GM12878 (cell line): ENCODE measurements at places on chromosomes 4 and X. TPM values are rescaled to one million over a fixed set of nuclear protein-coding genes. Genes with fewer than 3 reads are reported as not detected.

DNA sequence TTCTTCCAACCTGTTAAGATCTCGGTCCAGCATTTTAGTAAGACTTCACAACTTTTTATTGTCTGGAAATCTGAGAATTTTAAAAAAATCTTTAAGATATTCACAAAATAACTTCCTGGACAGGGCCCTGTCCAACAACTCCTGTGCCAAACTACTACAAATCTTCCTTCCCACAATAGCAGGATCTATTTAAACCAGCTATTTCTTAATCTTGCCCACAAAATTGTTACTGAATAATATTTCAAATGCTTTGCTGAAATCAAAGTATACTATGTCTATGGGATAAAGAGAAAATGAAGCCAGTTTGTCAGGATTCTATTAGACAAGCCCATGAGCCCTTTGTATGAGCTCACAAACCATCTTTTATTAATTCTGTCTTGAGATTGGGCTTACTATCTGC lies 104.1 kb upstream of the DDIT4L start:
- DNase-seq: no peak

- no peak for DNase-seq
Measured at GRCh38 chr4:121061215-121061614, 11.1 kb downstream of the NDNF start.

The FMR1 gene
- 8.7 and 10.8 TPM in 2 replicates for polyA plus RNA-seq

DNA sequence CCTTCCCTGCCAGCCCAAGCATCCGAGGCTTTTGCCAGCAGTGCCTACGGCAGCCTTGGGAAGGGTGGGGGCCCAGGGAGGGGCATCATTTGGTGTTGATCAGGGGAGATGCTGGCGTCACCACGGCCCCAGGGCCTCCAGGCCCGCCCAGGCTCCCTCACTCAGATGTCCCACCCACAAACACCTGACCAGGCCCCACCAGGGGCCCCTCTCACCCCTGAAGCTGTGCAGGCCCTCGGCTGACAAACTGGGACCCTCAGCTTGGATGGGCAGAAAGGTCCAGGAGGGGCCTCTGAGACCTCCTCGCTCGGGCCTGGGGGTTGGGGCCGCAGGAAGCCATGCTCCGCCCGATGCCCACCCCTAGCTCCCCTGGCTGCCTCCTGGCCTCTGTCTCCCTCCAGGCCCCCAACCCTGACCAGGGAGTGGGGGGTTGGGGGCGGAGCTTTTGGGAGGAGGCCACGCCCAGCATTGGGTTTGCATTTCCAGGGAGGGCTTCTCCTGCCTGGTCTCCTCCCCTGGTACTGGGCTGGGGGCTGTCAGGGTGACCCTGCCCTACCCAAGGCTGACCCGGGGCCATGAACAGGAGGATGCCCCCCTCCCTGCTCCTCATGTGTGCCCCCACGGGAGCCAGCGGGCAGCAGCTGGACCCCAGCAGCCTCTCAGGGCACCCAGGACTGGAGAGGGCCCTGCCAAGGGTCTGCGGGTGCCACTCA lies 33.4 kb upstream of the SPON2 start:
- DNase-seq: no peak

The CCNB3 gene
- not detected in 2 replicates for polyA plus RNA-seq

DNA sequence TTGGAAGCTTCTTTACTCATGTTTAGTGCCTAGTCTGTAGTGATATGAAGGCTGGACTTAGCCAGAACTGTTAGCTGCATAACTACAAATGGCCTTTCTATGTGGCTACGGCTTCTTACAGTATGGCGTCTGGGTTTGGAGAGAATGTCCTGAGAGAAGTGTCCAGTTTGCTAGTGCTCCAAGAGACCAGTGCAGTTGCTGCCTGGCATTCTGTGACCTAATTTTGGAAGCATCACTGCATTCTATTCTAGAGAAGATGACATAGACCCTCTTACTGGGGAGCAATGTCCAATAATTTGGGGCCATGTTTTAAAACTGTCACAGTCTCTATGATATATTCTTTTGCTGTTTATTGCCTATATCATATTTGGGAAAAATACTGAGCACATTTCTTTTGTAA lies 74.2 kb downstream of the STAG2 start:
- DNase-seq: no peak
